T-helper 22 cell (primary cell): ENCODE measurements at places on chromosomes 7 and 10.

- no peak for DNase-seq
Observed at GRCh38 chr7:157693521-157694375, 356.9 kb downstream of the DNAJB6 start.

- DNase-seq = no peak
Observed at GRCh38 chr7:157542068-157543021, 205.5 kb downstream of the DNAJB6 start.

DNA sequence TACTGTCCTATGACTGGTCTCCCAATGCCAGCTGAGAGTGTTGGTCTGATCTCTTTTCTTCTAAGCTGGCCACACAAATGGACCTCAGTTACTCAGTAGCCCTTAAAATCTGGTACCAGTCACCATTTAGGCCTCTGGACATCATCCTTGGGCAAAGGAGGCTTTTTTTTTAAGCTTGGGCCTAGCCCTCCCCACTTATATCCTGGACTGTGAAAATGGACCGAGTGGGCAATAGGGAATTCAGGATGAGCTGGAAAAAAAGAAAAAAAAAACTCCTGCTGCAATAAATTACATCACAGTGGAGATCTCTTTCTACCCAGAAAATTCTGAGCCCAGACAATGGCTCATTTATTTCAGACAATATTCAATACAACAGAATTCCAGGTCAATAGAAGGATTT, 68.4 kb downstream of the PARP12 start:
- no peak for DNase-seq

GRCh38 chr7:1758028-1758858, 88.2 kb downstream of the ELFN1 start:
- no peak for DNase-seq

DNA sequence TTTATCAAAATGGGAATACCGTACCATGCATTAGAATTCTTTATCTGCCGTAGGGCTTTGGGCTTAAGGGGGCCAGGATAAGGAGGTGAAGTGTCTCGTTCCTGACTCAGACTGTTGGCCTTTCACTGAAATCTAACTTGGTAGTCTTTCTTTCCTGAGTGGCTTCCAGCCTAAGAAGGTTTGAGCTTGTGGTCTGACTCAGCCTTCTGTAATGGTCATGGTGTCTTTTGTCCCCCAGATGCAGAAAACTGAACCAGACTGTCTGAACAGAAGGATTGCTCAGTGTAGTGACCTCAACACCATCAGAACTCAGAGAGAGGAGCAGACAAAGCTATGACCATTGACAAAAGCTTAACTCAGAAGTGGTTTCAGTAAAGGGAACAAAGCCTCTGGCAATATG, 39.5 kb downstream of the WNT2 start:
- no peak for DNase-seq

DNA sequence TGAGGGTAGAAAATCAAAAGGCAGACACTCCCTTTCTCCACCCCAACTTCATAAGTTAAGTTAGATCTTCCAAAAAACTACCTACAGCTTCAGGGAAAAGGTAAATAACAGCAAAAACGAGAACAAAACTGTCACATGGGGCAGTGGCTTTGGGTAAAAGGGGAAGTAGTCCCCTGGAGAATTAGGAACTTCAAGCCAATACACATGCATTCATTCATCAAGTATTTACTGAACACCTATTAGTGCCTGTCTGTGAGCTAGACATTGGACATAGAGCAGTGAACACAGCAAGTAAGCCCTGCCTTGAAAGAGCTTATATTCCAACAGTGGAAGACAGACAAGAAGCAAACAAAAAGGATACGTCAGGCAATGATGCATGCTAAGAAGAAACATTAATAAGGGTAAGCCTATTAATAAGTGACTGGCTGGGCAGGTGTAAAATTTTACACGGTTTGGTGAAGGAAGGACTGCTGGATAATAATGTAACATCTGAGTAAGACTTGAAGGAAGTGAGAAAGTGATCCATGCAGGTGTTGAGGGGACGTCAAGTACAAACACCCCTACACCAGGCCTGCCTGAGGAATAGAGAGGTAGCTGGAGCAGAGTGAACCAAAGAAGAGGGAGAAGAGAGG, 69.6 kb upstream of the RAPGEF5 start:
- DNase-seq = no peak

GRCh38 chr10:35554461-35555056, 50.6 kb upstream of the GJD4 start:
- no peak for DNase-seq

GRCh38 chr10:15290150-15290549, 80.9 kb downstream of the FAM171A1 start:
- DNase-seq = no peak

GRCh38 chr10:108970016-108970415, 953.3 kb downstream of the XPNPEP1 start:
- DNase-seq = no peak

DNA sequence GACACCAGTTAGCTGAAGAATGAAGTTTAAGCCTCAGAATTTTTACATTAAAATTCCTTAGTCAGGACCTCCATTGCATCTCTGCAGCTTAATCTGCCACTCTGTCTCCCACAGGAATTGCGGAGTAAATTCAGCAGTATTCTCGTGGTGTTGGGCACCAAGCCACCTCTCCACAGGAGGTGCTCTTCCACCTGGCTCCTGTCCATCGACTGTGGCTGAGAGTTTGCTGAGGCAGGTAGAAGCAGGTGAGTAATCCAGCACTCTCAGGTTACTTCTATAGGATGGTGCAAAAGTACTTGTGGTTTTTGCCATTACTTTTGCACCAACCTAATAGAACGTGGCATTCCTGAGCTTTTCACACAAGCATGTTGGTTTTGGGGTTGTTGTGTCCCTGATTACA, 134.1 kb downstream of the GFRA1 start:
- DNase-seq = no peak

DNA sequence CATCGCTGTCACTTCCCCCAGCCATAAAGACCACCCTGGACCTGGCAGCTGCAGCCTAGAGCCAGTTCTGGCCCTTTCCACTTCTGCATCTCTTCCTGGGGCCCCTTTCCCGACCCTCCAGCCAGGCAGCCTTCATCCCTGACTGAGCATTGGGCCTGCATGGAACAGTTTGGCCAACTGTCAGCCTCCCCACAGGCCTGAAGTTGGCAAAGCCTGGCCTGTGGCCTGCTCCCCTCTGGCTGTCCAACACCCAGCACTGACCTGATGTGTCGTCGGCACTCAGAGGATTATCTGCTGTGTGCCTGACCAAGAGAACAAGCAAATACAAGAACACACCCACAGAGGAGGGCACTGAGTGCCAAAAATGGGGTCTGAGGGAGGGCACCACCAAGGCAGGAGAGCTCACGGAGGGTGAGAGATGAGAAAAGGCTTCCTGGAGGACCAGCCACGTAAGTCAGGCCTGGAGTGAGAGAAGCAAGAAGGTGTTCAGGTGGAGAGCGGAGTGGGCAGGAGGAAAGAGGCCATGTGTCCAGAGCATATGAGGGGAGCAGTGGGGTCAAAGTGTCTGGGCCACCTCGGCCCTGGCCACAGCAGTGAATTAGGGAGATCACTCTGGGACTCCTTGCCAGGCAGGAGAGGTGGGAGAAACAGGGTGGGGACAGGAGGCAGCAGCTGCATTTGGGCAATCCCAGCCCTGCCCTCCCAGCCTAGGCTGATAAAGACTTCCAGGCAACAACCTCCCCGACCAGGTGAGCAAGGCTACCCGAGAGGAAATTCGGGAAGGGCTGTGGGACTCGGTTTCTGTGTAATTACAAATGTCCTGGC, 4.5 kb downstream of the GPRIN2 start:
- no peak for DNase-seq

GRCh38 chr10:60906411-60906810, 37.6 kb downstream of the RHOBTB1 start:
- DNase-seq = no peak

GRCh38 chr10:48336978-48337599, 30.6 kb downstream of the MAPK8 start:
- DNase-seq = no peak

DNA sequence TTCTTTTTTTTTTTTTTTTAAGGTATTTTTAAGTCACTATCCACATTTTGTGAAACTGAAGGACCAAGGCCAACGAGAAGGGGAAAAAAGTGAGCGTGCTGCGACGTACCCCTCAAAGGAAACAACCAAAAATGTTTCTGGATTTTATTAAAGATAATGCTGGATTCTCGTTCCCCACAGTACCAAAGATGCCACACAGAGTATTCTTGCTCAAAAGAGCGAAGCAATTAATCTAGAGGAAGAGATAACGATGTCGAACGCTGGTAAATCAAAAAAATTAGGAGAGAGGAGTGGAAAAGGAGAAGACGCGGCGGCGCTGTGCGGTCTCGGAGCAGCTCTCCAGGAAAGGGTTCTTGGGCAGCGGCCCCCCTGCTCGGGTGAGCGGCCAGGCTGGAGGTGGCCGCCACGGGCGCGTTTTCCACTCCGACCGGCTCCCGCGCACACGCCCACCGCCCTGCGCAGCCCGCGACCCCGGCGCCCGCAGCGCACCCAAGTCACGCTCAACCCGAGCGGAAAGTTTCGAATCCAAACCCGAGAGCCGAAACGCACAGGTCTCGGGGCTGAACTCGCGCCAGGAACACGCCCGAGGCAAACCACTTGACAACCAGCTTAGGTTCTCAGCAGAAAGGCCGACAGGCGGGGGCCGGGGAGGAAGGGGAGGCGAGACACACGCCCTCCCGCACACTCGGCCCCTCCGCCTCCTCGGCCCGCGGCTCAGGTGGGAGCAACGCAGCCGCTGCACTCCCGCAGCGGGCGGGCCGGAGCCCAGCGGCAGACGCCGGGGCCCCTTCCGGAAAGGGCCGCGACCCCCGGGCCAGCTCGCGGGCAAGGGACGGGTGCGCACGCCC, 989 bp downstream of the SRPK2 start:
- DNase-seq = peak; percentile 8

- no peak for DNase-seq
Observed at GRCh38 chr7:47973739-47974138, 5.7 kb downstream of the HUS1 start.

- no peak for DNase-seq
Observed at GRCh38 chr7:16066805-16067459, 354.4 kb downstream of the CRPPA start.

DNA sequence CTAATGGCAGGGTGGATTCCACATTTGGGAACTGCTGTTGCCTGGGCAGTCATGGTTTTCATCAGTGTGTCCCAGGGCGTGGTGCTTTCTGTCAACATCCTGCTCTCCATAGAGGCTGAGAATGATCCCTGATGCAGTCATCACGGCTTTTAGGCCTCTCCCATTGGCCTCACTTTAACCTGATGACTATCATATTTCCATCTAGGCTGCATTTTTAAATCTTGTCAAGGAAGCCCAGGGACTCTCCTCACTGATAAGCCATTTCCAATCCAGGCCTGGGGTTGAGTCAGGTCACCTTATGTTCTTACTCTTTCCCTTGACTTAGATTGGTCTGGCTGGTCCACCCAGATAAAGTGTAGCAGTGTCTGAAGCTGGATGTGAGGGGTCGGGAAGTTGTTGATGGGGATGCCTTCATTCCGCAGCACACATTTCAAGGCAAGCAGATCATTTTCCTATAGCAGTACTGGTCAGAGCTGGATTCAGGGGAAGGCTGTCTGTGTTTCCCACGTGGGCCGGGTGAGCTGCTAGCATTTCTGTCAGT, 177.0 kb downstream of the AUTS2 start:
- no peak for DNase-seq

- no peak for DNase-seq
Observed at GRCh38 chr10:83512681-83513080, 626.6 kb upstream of the GHITM start.

DNA sequence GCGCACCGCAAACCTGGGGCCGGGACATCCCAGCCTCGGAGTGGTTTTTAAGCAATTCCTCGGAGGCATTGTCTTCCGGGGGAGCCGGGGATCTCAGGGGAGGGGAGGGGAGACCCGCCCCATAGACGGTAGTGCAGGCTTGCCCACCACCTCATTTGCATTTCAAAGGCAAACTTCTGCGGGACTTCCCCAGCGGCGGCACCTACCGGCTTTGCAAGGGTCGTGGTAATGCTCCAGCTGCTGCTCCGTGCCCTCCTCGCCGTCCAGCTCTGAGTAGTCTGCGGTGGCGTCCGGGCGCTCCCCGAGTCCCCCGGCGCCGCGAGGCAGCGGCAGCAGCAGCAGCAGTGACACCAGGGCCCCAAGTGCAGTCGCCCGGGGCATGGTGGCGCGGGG, 425 bp downstream of the TLL2 start:
- DNase-seq = peak; percentile 39

GRCh38 chr7:131293018-131293417, 34.7 kb upstream of the MKLN1 start:
- DNase-seq = no peak

GRCh38 chr10:123754123-123754522, 88.0 kb downstream of the GPR26 start:
- DNase-seq = no peak

DNA sequence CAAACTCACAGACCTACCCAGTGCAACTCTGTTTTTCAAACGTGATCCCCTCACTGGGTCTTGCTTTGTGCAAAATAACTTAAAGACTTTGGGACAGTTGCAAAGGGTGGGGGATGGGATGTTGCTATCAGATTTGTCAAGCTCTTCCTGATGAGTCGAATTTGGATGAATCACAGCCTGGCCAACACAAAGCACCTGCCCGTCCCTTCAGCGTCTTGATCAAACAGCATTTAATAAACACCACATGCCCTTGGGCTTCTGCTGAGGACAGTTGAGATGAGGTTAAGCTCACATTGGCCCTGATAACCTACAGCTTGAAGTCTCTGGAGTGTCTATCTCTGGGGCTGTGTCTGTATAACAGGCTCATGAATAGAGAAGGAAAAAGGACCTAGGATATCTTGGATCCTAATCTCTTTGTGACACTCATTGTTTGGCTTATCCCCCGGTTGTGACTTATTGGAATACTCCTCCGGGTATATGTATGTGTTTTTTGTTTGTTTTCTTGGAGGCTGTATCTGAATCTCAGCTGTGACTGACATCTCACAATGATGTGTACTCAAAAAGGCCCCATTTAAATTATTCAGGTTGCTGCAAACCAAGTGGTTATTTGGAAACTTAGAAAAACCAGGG, 132.6 kb upstream of the NAMPT start:
- DNase-seq = no peak

GRCh38 chr10:4982764-4983226, 19.6 kb downstream of the AKR1C1 start:
- DNase-seq = no peak

GRCh38 chr10:17758896-17759295, 6.9 kb downstream of the TMEM236 start:
- no peak for DNase-seq

- DNase-seq = no peak
Observed at GRCh38 chr10:106711313-106711906, 453.1 kb downstream of the SORCS1 start.

DNA sequence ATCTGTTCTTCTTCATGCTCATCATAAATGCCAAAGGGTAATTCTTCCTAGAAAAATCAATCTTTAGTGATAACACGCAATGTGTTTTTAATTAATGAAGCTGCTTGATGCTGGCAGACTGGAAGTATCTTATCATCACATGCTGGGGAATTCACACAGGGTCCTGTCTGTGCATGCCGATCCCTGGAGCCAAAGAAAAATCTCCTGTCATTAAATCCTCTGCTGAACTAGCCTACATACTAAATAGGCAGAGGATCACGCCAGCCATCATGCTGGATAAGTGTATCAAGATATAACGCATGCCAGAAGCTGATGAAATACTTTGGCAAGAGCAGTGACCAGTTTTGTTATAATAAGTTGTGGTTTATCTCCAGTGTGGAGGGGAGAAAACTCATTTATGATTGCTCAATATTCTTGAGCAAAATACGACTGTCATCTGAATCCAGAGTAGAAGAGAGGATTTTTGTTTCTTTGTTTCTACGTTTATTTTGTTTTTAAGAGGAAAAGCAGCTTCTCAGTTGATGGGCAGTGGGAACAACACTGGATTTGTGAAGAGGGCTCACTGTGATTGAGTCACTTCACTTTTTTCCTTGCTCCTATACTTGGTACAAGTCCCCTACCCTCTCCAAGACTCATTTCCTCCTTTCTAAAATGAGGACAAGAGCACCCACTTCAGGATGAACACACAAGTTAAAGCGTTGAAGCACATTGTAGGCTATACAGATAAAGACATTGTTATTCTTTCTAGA, 649.1 kb downstream of the TNS3 start:
- no peak for DNase-seq
